ENCODE measurements at places on chromosomes 7 and 10.

GRCh38 chr7:115679976-115680375 lies 350.6 kb downstream of the TFEC start:
- no peak for DNase-seq

- no peak for DNase-seq
Measured at GRCh38 chr7:101874028-101874427, 56.6 kb downstream of the CUX1 start.

DNA sequence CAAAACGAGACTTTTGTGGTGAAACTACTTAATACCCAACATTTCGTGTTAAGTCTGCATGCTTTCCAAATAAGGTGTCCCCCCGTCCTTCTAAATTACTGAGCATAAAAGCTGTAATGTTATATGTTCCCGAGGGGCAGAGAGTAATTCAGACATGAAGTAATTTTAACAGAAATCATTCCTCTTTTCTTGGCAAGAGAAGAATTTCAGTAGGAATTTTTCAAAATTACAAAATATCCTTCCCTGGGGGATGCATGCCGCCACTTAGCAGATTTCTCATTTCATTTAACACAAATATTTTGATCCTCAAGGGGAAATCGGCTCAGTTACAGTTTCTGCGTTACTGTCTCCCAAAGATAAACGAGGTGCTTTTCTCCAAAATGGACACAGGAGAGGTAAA lies 213.2 kb upstream of the RHOBTB1 start:
- DNase-seq, result no peak

DNA sequence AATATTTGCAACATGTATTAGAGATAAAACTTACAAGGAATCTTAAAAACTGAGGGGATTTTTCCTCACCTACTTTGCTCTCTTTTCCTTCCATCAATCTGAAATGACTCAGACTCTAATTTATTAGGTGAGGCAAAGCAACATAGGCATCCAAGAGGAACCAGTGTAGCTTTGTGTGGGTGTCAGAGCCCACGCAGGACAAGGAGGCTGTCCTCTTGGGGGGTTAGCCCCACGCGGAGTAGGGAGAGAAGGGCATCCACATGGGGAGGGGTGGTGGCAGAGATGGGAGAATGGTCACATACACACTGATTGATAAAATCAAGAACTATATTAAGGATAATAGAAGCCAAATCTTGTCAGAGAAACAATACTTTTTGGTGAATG lies 33.8 kb upstream of the ARMS2 start:
- DNase-seq, result no peak

- DNase-seq, result no peak
Measured at GRCh38 chr10:91511549-91512330, 101.6 kb downstream of the HECTD2 start.

- DNase-seq, result no peak
Measured at GRCh38 chr10:9508606-9509005, 1454.1 kb downstream of the GATA3 start.

GRCh38 chr7:98194672-98195457 lies 16.4 kb upstream of the BHLHA15 start:
- no peak for DNase-seq

- DNase-seq, result no peak
Measured at GRCh38 chr10:77186936-77187335, 450.7 kb downstream of the KCNMA1 start.

- no peak for DNase-seq
Measured at GRCh38 chr7:54837168-54837567, 78.2 kb upstream of the SEC61G start.

DNA sequence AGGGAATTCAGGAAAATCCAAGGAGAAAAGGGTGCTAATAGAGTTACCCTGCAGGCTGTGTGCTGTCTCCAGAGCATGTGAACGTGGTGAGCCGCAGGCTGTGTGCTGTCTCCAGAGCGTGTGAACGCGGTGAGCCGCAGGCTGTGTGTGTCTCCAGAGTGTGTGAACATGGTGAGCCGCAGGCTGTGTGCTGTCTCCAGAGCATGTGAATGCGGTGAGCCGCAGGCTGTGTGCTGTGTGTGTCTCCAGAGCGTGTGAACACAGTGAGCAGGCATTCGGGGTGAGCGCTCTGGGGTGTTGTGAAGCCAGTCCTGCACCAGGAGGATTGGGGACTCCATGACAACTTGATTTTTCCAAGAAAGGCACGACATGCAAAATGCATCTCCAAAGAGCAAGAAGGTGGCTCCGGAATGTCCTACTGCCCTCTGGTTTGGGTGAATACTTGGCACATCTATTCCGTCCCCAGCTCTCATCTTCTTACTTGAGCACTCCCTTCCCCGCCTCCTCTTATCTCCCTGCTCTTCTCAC lies 407.9 kb upstream of the SHH start:
- DNase-seq, result no peak

DNA sequence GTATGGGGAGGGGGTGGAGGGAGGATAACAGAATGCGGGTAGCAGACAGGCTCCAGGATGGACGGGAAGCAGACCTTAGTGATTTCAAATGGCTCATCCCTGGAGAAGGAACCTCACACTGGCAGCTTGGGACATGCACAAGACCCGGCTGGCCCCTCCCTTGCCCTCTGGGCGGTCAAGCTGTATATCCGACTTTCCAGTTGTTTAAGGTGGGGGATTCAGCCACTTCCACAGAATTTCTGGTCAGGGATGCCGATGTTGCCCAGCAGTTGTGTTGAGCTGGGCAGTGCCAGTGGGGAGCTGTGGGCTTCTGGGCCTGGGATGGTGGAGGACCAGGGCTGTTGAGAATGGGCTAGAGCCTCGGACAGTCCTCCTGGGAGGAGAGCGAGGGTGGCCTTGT lies 38.8 kb downstream of the GBX1 start:
- DNase-seq, result no peak

- DNase-seq, result no peak
Measured at GRCh38 chr7:977326-978048, 2.1 kb upstream of the COX19 start.

- no peak for DNase-seq
Measured at GRCh38 chr7:155449869-155450557, 7.9 kb upstream of the EN2 start.

DNA sequence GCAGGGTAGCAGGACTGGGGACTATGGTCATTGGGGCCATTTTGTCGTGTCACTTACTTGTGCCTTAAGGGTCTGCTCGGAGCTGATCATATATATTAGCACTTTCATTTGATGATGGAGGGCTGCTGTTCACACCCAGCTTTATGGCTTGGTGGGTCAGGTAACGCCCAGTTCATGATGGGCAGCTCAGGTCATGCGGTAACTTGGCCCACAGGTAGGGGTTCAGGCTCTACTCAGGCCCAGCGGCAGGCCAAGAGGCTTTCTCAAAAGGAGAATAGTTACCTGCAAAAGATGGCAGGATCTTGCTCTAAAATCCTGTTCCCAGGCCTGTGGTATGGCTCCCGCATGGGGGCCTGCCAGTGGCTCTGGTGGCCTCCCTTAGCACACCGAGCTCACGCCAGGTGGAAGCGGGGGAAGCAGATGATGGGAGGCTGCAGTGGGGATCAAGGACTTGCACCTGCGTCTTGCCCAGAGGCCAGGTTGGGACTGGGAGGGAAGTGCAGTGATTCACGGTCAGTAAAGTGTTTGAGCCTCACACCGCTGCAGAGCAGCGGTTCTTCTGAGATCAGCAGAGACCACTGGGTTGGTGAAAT lies 109.5 kb downstream of the ADCY1 start:
- DNase-seq, result no peak

- DNase-seq, result no peak
Measured at GRCh38 chr10:19119191-19119590, 70.6 kb downstream of the MALRD1 start.

GRCh38 chr7:157544980-157545680 lies 208.3 kb downstream of the DNAJB6 start:
- DNase-seq, result no peak

GRCh38 chr7:151801782-151802468 lies 75.0 kb downstream of the PRKAG2 start:
- DNase-seq, result no peak

GRCh38 chr7:31815796-31816195 lies 128.8 kb downstream of the PPP1R17 start:
- DNase-seq, result no peak
